ENCODE measurements at places on chromosomes 7 and 10.

- DNase-seq, result no peak
Observed at GRCh38 chr7:158453663-158454062, 134.0 kb downstream of the PTPRN2 start.

DNA sequence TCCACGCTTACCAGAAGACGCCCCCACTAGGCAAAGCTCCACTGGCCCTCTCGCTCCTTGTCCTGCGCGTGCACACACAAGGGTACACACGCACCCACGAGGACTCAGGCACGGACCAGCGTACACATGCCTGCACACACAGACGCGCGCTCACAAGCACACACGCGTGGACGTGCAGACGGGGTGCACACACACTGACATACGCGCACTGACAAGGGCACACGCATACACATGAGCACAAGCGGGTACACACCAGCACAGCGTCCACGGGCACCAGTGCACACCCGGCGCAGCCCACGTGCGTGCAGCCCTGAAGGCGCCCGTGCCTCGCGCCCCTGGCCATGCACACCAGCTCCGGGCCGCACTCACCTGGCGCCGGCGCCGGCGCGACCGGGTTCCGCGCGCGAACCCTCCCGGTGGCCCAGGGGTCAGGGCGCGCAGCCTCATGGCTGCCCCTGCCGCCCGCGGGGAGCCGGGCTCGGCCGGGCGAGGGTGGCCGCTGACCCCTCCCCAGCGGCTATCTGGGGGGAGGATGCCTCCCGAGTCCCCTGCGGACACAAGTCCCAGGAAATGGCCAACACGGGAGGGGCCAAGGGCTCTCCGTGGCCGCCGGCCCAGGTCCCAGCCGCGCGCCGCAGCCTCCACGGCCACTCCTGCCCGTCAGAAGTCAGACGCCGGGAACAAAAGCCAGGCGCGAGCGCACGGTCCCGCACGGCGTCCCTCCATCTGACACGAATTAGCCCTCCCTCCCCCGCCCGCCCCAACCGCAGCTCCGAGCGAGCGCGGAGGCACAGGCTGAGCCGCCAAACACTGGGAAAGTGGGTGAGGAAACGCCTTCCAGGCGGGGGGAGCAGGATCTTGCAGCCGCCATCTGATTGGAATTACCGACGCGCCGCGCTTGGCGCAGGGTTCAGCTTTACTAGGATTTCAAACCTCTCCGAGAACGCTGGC is 45.0 kb downstream of the TNS3 start:
- no peak for DNase-seq

DNA sequence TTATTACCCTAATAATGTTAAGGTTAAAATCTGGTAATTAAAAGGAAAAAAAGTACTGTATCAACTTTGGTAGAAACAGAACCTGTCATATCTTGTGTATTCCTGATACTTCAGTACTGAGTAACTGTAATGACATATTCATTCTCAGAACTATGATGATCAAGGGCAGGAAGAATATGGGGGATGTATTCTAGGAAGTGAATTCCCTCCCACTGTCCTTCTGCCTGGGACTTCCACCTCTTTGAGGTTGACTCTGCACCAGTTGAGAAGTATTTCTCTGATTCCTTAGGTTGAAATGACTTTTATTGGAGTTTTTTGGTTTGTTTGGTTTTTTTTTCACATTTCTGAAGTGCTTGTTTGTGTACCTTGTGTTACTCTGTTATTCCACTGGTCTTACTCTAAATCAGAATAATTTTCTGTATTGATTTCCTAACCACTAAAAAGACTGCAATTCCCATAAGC is 36.9 kb downstream of the WASL start:
- no peak for DNase-seq

GRCh38 chr10:6009150-6009549 is 31.8 kb upstream of the IL15RA start:
- no peak for DNase-seq

- DNase-seq, result no peak
Observed at GRCh38 chr10:105149371-105149891, 508.3 kb downstream of the SORCS3 start.

GRCh38 chr7:102111061-102112041 is 175.3 kb upstream of the SH2B2 start:
- DNase-seq, result no peak

GRCh38 chr10:71045936-71046335 is 157.6 kb upstream of the PCBD1 start:
- no peak for DNase-seq

- DNase-seq, result no peak
Observed at GRCh38 chr10:123865880-123866279, 25.7 kb downstream of the CPXM2 start.

- DNase-seq, result no peak
Observed at GRCh38 chr10:91124016-91124415, 96.4 kb upstream of the PCGF5 start.

GRCh38 chr10:21092683-21093524 is 195.8 kb upstream of the NEBL start:
- DNase-seq, result no peak

DNA sequence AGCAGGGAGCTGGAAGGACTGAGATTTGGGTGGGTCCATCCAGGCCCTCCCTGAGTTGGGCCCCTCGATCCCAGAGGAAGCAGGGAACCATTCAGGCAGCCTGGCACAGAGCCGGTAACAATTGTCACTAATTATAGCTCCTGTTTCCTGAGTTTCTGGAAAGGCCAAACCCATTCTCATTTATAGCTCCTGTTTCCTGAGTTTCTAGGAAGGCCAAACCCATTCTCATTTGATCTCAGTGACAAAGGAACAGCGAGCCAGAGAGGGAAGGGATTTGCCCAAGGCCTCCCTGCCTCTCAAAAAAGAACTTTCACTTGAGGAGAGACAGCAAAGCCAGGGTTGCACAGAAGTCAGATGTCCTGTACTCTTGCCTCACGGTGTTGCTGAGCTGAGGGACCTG is 521.9 kb downstream of the TYW1 start:
- no peak for DNase-seq

DNA sequence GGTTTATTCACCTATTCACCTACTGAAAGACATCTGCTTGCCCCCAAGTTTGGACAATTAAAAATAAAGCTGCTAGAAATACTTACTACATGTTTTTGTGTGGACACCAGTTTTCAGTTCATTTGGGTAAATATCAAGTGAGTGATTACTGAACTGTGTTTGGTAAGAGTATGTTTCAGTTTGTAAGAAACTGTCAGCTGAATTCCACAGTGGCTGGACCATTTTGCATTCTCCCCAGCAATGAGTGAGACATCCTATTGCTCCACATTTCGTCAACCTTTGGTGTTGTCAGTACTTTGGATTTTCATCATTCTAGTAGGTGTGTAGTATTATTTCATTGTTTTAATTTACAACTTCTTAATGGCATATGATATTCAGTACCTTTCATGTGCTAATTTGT is 17.4 kb upstream of the IKZF1 start:
- DNase-seq, result no peak

- no peak for DNase-seq
Observed at GRCh38 chr7:42380401-42380800, 143.4 kb upstream of the GLI3 start.

GRCh38 chr7:70131817-70132216 is 533.5 kb downstream of the AUTS2 start:
- DNase-seq, result no peak

DNA sequence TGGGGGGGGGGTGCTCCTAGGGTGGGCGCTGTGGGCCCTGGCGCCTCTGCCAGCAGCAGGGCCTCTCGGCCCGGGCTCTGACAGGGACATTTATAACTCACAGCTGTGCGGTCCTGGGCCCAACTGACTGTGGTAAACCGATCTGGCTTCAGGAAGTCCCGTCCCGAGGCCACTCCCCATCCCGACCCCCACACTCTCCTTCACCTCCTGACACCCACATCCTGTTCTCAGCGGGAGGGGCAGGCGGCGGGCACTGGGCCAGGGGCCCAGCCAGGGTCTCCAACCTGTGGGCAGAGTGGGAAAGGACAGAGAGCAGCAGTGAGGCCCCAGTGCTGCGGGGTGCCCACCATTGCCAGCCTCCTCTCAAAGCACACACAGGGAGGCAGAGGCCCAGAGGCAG is 69.1 kb downstream of the ZMIZ1 start:
- no peak for DNase-seq

DNA sequence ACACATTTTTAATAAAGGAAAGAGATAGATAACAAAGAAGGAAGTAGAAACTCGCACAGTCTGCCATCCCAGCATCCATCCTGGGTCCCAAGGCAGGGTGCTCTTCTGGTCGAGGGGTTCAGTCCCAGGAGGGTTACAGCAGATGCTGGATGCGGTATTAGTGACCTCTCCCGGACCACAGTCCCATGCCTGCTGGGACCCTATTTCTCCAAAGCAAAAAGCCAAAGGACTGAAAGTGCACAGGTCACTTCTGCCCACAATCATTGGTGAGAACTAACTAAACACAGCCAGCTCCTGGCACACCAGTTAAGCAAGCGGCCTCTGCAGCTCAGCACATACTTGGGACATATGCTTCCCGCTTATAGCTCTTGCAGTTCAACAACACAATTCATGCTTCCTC is 96.1 kb upstream of the HABP2 start:
- DNase-seq, result no peak

GRCh38 chr7:100655908-100656674 is at the start of gene ACTL6B:
ACTL6B (minus strand) TSS chr7:100656448; CDS start chr7:100656354, 94 bp downstream.
- DNase-seq, result peak; percentile 36

- DNase-seq, result no peak
Observed at GRCh38 chr10:89164080-89164479, 43.0 kb downstream of the CH25H start.

- DNase-seq, result no peak
Observed at GRCh38 chr7:2231992-2232765, 566 bp downstream of the MAD1L1 start.

GRCh38 chr7:150428671-150429451 is 21.6 kb upstream of the GIMAP8 start:
- DNase-seq, result no peak

GRCh38 chr10:52742731-52743130 is 29.9 kb downstream of the MBL2 start:
- DNase-seq, result no peak

GRCh38 chr10:44195112-44196007 is 189.5 kb downstream of the CXCL12 start:
- no peak for DNase-seq

- no peak for DNase-seq
Observed at GRCh38 chr7:143172354-143172753, 10.9 kb upstream of the TAS2R39 start.

DNA sequence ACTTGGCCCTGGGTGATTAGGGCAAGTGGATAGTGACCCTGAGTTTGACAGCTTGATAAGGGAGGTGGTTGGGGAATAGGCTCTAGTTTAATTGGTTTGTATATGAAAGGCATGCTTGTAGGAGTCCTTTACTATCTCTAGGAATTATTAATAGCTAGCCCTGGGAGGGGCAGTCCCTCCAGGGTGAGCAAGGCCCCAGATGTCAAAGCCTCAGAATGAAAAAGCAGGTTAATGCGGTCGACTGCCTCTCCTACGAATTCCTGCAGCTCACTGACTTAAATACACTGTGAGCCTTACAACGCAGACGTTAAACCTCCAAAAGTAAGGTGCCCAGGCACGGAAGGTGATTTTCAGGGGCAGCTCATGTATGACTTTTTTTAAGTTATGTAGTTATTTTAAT is 5.2 kb upstream of the BTBD16 start:
- DNase-seq, result no peak

GRCh38 chr10:94607111-94607510 is 61.5 kb downstream of the HELLS start:
- DNase-seq, result no peak

Measured in activated T-cell treated with anti-CD3 and anti-CD28 coated beads for 1 hour (primary cell).